ENCODE measurements at places on chromosomes 3 and 15.

GRCh38 chr3:137343283-137343682, 385.5 kb downstream of the IL20RB start:
- no peak for ATAC-seq

GRCh38 chr3:981156-981555, 111.7 kb upstream of the CNTN6 start:
- no peak for ATAC-seq

DNA sequence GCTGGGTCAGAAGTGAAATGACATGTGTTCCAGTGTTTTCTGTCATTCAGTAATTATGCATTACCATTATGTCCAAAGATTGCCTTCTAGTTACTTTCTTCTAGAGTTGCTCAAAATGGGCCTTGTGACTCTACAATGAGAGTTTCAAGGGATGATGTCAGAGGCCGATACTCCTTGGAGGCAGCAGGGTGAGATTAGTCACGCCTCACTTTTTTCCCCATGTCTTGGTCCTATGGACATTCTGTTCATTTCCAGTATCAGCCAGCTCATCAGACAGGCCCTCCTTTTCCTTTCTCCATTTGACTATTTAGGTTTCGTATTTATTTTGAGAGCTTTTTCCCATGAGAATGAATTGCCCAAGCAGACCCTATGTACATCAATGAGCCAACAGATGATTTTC, 17.5 kb downstream of the VGLL3 start:
- no peak for ATAC-seq

DNA sequence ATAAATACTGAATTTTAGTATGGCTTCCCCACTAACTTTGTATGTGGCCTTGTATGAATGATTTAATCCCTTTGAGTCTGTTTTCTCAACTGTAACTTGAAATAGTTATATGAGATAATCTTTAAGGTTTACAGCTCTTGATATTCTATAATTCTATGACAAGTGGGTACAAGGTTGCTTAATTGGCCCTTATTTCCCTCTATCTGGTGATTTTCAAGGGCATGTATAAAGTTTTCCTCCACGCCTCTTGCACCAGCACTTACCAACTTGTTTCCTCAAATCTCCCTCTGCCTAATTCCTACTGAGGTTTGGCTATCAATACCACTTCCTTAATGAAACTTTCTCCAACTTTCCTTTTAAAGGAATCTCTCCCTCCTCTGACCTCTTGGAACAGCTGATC, 112.9 kb downstream of the ISL2 start:
- no peak for ATAC-seq

- ATAC-seq, result no peak
Measured at GRCh38 chr15:57647791-57648130, 56.1 kb downstream of the MYZAP start.

DNA sequence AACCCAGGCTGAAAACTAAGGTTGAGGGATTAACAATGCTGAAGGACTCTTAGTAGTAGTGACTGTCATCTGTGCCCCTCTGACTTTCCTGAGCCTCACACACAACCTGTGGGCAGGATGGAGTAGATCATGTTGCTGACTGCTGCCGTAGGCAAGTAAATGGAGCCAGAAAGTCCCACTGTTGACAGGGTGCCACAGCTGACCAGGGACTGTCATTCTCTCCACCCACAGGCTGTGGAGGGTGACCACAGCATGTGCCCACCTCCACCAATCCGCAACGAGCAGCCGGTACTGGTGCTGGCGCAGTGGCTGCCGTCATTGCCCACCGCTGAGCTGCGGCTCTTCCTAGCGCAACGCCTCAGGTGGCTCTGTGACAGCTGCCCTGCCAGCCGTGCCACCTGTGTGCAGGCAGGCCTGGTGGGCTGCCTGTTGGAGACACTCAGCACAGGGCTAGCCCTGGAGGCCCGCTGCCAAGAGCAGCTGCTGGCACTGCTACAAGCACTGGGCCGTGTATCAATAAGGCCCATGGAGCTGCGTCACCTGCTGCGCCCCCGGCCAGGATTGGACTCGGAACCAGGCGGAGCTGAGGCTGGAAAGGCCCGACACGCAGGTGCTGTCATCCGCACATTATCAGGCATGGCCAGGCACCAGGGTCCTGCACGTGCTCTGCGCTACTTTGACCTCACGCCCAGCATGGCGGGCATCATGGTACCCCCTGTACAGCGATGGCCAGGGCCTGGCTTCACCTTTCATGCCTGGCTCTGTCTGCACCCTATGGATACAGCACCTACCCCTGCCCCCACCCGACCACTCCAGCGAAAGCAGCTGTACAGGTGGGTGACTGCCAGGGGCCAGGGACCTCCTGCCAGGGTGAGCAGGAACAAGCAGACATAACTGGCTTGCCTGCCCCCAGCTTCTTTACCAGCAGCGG, 15.6 kb downstream of the NBEAL2 start:
- no peak for ATAC-seq

GRCh38 chr3:50146316-50146901, 8.7 kb upstream of the SEMA3F start:
- no peak for ATAC-seq

DNA sequence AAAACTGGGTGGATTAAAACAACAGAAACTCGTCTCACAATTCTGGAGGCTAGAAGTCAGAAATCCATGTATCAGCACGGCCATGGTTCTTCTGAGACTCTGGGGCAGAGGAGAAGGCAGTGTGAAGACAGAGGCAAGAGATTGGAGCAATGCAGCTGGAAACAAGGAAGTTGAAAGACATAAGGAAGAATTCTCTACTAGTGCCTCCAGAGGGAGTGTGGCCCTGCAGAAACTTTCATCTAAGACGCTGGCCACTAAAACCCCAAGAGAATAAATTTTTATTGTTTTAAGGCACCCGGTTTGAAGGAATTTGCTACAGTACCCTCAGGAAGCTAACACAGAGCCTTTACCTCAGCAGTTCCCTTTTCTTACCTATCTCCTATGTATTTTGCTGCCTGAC, 1012.2 kb upstream of the CADM2 start:
- no peak for ATAC-seq

DNA sequence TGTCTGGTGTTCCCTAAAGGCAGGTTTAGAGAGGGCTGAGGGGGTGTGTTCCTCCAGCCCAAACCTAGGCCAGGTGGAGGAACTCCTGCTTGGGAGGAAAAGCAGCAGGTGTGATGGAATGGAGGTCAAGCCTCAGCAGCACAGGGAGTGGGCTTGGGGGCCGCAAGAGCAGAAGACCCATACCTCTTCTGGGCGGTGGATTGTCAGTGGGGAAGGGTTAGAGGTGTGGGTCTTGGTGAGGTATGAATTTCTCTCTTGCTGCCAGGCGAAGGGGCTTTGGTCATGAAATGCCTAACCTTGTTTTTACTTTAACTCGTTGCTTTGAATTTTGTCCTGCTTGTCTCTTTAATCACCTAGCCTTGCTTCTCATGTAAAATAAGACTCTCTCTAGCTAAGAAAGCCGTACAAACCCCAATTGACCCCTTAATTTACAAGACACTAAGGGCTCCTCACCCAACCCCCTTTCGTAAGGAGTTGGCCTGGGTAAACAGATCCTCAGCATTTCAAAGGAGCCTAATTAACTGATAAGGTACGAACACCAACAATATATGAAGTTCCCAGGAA, 38.9 kb downstream of the DHX30 start:
- ATAC-seq, result no peak

DNA sequence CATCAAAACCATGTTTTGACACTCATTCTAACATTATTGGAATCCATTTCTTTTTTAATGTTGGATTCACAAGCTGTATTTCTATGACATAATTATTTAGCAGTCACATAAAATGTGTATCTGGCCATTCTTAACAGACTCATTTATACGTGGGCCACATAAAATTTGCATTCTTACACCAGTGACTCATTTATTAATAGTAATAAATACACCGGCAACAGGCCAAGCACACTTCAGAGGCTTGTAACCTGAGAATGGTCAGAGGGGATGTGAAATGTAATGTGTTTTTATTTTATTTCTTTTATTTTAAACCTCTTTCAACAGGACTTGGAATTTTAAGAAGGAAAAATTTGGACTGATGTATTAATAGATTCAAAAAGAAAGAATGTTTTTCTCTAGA, 384.9 kb upstream of the RARB start:
- ATAC-seq, result no peak

- no peak for ATAC-seq
Measured at GRCh38 chr15:74427607-74428441, 5.9 kb downstream of the SEMA7A start.

GRCh38 chr3:193465992-193466608, 87.5 kb upstream of the ATP13A5 start:
- no peak for ATAC-seq

Measured in activated CD4-positive, CD25-positive, alpha-beta regulatory T cell treated with anti-CD3 and anti-CD28 coated beads, Interleukin-2, amount 50 U/mL, for 24 hours (primary cell).